Transverse colon (tissue), 4 donors: ENCODE measurements at places on chromosomes 2 and 18. TPM values are rescaled to one million over a fixed set of nuclear protein-coding genes. Genes with fewer than 3 reads are reported as not detected.

DNA sequence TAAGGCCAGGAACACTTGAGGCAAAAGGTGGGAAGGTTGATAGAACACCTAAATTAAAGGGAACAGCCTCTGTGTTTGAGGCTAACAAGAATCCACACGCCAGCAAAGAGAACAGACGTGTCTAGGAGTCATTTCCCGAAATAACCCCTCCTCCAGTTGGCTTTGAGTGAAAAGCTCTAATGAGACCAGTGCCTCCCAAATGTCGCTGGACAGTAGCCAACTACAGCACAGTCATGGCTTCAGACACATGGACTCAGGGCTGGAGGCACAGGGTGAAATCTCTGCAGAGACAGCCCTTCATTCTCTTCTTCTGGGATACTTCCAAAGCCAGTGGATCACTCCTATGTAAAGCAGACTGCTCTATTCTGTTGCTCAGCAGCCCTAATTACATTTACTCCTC lies 49.6 kb downstream of the SOWAHC start:
- no peak for DNase-seq

DNA sequence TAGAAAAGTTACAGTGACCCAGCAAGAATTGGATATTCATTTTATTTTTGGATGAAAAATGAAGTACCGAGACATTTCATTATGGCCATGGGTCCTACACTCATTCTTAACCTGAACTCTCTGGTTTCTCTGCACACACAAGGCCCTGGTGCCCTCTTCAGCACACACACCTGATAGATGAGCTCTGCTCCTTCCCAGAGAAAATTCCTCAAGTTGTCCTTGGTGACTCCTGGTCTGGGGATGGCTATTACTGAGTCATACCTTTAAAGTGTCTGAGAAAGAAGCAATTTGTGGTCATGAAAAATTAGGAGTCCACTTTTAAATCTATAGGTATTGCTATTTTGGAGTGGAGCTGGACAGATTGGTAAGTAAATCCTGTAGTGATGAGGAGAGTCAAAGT lies 311.5 kb downstream of the CDH2 start:
- no peak for DNase-seq

DNA sequence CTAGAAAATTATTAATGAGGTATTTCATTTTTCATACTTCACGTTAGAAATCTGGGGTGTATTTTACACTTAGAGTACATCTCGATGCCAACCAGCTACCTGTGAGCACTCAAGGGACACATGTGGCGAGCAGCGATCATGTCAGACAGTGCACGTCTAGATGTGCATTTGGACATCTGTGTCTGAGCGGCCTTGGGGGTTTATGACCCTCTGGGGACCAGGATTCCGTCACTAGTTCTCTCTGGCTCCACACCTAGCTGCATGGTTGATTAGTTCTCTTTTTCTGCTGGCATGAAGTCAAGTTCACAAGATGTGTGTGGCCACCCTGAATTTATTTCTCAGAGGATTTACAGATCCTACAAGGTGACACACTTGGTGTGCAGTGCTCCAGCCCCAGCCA lies 192.2 kb downstream of the TSN start:
- DNase-seq, result no peak

DNA sequence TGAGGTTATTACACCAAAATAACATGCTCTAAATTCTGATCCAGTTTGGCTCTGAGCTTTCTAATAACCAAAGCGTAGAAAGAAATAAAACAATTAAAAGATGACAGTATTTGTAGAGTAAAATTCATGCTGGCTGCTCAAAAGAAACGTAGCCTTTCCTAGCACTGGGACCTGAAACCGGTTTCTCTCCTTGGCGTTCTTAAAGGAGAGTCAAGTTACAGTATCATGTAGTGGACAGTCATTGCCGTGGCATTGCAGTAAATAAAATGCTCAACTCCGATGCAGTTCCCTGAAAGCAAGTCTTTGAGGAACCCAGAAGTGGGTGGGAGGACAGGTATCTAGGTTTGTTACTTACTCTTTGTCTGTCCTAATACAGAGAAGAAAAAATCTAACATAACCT lies 52.7 kb upstream of the ITM2C start:
- DNase-seq, result no peak

DNA sequence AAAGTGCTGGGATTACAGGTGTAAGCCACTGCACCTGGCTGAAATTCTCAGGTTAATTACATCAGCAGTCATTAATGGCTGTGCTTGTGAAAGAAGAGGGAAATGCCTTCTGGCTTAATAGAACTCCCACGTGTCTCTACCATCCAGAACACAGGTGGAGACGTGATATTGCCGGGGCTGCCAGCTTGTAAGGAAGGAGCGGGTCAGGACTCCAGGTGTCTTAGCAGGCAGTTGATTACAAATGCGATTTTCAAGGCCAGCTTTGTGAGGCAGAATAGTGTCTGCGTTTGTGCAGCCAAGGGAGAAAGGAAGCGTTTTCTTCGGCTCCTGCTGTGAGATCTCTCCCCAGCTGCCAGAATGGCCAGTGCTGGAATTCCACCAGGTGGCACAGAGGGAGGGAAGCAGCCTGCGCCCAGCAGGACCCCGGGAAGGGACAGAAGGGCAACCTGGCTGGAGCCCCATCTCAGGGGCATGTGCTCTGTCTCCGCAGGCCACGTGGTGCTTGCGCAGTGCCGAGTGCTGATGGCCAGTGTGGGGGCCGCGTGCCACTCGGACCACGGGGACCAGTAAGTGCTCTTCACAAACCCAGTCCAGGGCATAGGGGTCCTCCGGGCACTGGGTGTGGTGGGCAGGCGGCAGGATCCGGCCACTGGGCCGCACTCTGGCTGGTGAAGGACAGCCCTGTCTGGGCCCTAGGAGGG lies 3.7 kb upstream of the ESPNL start:
- no peak for DNase-seq

The RAD51AP2 gene
- total RNA-seq, result not detected

DNA sequence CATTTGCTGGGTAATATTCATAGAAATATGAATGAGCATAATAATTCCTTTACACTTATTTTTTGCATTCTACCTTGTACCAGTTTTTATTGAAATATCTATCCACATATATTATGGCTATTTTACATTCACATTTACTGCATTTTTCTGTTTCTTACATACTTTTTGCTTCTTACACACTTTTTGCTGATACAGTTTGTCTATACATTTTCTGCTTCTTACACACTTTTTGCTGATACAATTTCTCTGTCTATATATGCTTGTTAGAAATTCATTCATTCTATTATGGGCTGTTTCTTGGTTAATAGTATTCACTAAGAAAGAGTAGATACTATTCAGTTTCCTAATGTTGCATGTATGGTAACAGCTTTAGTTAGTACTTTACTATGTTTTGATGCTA lies 16.9 kb upstream of the STAMBP start:
- no peak for DNase-seq
